NCI-H2081 (cell line): ENCODE measurements at places on chromosomes 11 and 22.

GRCh38 chr11:106017093-106017492 is 4.9 kb downstream of the MSANTD4 start:
- DNase-seq = no peak

- DNase-seq = no peak
Measured at GRCh38 chr11:61524446-61524845, 15.9 kb downstream of the LRRC10B start.

DNA sequence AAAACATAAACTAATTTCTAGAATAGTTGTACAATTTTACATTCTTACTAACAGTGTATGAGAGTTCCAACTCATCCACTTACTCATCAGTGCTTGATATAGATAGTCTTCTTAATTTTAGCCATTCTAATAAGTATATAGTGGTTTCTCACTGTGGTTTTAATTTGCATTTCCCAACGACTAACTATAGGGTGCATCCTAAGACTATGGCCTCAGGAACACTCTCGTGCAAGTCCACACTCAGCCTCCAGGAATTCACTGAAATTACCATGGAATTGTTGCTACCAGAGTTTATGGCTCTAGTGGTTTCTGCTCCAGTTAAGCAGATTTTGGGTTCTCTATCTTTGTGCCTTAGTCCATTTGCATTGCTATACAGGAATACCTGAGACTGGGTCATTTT is 60.1 kb upstream of the GUCY1A2 start:
- DNase-seq = no peak

- DNase-seq = no peak
Measured at GRCh38 chr11:98771791-98772190, 249.0 kb upstream of the CNTN5 start.

GRCh38 chr11:122077459-122077858 is 38.6 kb downstream of the BLID start:
- DNase-seq = no peak

- DNase-seq = no peak
Measured at GRCh38 chr11:57637626-57638004, 12.1 kb downstream of the YPEL4 start.

- DNase-seq = no peak
Measured at GRCh38 chr11:67466962-67467771, 1.9 kb downstream of the TMEM134 start.
